ENCODE measurements at places on chromosomes 1 and 21.

- DNase-seq, result no peak
Observed at GRCh38 chr1:163820766-163821165, 499.0 kb downstream of the NUF2 start.

GRCh38 chr21:46100426-46100825, 2.5 kb downstream of the COL6A2 start:
- DNase-seq, result no peak

DNA sequence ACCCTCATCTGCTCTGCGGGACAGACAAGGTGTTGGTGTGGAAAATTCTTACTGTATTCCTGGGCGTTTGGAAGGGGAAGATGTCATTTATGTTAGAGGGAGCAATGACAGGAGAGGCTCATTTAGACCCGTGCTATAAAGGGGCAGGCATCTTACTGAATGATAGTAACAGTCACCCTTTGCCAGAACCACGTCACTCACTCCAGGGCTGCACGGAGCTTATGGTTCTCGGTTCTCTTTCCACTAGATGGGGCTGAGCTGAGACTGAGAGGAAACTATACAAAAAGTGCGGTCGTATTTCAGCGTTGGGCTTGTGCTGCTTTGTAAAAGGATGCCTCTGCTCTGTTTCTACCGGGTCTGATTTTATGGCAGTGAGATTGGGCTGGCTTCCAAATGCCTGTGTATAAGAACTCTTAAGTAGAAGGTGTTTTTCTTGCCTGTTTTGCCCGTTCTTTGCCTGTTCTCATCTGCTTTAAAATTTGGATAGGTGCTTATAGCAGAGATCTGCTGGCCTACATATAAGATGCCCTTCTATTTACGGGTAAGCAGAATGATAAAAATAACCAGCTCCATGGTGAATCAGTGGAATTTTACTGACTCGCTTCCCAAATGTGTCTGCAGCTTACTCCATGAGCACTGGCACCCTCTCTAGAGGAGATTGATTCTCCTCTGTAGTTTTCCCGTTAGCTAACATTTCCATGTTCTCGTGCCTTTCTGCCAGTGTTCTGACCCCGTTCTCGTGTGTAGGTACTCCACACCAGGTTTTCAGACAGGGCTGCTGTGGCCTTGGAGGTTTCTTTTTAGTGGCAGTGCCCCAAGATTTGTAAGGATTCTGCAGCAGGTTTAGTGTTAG, 55.9 kb downstream of the MRPS6 start:
- DNase-seq, result peak; percentile 62

DNA sequence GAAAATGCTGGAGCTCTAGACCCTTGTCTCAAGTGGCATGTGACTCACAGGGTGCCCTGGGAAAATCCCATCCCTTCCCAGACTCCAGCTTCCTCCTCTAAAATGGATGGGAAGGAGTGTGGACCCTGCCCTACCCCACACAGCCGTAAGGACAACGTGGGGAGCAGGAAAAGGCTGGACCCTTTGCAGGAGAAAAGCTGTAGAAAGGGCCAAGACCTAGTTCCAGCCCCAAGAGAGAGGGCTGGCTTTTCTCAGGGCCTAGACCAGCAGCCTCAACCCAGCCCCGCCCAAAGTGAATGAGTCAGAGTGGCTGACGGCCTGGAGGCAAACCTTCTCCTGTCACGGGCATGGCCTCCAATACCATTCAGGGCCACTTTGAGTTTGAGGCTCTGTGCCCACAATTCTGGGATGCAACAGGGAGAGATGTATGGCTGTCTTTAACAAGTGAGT, 1.1 kb downstream of the LAMB3 start:
- peak; percentile 71 for DNase-seq

DNA sequence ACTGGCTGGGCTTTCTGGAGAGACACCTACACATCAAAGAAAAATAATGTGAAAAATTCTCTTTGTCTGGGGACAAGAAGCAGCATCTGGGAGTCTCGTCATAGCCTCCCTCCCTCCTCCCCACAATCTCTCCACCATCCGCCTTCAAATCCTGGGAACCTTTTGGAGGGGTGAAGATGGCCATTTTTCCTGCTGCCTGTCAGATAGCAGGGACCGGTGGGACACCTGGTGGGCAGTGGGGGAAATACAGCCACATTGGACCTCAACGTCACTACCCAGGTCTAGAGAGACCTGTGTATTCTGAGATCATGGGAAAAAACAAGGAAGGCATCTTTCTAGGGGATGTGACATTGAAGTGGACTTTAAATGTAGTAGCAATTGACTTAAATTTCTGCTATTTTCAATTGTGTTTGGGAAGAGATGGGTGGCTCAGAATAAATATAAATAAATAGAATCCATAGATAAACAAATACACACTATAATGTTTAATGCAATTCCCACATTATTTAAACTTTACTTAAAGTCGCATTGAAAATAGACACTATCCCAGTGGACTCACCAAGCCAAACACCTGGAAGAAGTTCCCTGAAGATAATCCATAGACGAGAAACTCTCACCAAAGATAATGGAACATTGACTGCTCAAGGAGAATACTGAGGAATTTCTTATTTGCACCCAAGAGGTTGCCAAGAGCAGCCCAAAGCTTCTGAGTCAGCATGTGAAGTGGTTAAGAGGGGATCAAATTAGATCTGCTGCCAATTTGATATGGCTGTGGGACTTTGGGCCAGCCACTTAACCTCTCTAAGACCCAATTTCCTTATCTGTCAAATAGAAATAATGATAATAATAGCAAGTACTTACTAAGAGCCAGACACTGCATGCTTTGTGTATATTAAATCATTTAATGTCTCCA, 147.6 kb upstream of the CAMK1G start:
- DNase-seq, result peak; percentile 40

DNA sequence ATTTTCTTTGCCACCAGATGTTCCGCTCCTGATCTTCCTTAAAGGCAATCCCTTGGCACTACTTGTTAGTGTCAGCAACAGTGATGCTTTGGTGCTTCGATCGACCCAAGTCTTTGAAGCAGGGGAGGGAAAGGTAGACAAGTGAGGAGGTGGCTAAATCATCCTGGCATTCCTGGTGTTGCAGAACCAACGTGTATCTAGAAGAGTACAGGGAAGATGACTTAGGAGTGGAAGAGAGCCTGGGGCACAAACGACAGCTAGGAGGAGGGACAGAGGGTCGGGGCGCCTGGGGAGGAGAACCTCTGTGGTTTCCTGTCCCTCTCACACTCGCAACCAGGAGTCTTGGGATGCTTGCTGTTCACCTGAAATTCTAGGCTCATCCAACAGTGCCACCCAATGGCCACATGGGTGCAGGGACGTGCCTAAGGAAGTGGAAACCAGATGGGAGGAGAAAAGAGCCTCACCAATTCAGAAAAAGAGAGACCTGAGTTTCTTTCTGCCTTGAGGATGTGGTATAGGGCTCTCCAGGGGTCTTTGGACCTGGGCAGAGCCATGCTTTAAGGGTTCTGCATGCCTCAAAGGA, 9.5 kb upstream of the KCNA2 start:
- peak; percentile 60 for DNase-seq

DNA sequence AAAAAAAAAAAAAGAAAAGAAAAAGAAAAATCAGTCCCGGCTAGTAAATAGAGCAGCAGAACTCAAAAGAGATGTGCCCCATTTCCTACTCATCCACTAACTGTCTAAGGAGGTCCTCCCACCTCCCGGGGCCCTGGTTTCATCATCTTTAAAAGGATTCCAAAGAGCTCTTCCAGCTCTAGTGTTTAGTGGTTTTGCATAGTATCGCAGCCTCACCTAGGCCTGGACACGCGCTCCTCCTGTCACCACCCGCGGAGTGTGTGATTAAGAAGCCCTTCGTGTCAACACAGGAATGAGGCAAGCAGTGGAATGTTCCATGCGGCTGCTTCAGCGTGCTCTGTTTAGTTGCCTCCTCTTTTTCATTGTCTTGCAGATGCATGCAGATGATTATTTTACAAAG, 49.0 kb downstream of the LBR start:
- DNase-seq, result no peak

- DNase-seq, result no peak
Observed at GRCh38 chr1:12810691-12811408, 19.7 kb downstream of the PRAMEF1 start.

GRCh38 chr1:196205882-196206281, 402.4 kb downstream of the KCNT2 start:
- DNase-seq, result no peak

- peak; percentile 4 for DNase-seq
Observed at GRCh38 chr1:37255136-37255795, 219.1 kb upstream of the ZC3H12A start.

GRCh38 chr1:33849211-33849610, 14.7 kb upstream of the HMGB4 start:
- DNase-seq, result no peak

DNA sequence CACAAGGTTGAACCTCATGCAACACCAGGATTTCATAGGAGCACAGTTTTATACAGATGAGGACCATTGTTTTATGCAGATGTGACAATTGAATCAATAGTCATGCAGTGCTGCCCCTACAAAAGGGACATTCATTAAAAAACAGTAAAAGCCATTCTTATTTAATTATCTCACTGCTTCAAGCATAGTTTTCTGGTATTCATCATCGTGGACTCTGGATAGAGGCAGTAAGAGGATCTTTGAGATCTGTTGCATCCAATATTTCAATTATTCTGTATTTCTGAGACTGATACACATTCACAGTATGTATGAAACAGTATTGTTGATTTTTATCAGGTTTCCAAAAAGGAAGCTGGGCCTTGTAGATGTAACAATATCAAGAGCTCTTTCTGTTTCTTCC, 237.6 kb downstream of the RYR2 start:
- DNase-seq, result no peak

- no peak for DNase-seq
Observed at GRCh38 chr1:239723776-239724367, 337.5 kb downstream of the CHRM3 start.

- no peak for DNase-seq
Observed at GRCh38 chr1:17630986-17631385, 91.5 kb downstream of the ARHGEF10L start.

DNA sequence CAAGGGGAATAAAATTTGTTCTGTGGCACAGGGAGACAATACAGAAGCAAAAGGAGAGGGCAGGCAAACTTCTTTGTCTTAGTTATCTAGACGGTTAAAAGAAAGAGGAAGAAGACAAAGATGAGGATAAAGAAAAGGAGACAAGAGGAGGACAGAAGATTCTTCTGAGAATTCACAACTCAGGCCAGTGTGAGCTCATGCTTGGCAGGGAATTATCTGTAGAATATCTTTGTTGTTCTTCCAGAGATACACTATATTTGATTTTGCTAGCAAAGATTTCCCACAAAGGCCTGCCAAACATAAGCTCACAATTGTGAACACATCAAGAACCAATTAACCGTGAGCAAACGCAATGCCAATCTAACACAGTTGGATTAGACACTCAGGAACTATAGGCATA, 21.4 kb downstream of the SLC16A1 start:
- no peak for DNase-seq

- no peak for DNase-seq
Observed at GRCh38 chr1:29901624-29902325, 665.5 kb downstream of the PTPRU start.

DNA sequence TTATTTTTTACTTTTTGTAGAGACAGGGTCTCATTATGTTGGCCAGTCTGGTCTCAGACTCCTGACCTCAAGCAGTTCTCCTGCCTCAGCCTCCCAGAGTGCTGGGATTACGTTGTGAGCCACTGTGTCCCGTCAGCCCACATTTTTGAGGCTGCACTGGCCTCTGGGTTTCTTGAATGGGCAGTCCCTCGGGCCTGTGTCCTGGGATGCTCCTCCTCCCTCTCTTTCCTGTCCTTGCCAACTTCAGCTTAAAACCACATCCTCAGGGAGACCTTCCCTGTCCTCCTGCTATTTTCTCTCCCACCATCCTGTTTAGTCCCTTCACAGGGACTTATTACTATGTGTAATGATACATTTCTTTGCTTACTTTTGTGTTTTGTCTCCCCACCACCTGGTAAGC, 31.4 kb upstream of the LYST start:
- DNase-seq, result no peak

DNA sequence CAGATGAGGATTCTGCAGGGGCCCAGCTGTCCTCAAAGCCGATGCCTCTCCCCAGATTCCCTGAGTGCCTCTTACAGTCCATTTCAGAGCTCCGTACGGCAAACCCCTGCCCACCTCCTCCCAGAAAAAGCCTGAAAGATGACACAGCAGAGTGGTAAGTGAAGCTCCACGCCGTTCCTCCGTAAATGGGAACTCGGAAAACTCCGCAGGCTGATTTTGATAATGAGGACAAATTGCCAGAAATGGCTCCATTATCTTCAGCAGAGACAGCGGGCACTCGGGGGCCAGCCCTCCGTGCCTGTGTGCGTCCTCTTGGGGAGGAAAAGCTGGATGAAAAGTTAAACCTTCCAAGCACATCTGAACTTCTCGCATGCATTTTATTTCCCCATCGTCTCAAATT, 81.1 kb downstream of the NPHP4 start:
- no peak for DNase-seq

GRCh38 chr1:50129201-50129600, 20.5 kb downstream of the ELAVL4 start:
- no peak for DNase-seq

- DNase-seq, result no peak
Observed at GRCh38 chr21:32597205-32597604, 11.9 kb upstream of the TCP10L start.

- DNase-seq, result no peak
Observed at GRCh38 chr1:244280201-244280600, 171.5 kb downstream of the ADSS2 start.

DNA sequence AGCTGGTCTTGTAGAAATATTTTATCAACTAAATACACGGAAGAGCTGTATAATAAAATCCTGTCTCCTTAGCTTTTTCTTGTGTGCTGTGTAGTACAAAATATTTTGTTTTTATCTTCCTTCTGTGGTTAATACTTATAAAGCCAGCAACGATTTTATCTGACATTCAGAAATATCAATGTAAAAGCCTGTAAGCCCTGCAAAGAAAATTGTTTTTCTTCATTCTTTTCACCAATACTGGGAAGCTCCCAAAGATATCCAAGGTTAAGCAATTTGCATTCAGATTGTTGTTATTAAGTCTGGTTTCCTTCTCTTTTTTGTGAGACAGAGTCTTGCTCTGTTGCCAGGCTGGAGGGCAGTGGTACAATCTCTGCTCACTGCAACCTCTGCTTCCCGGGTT, 38.0 kb upstream of the KIF26B start:
- no peak for DNase-seq

Data from stimulated activated CD4-positive, alpha-beta T cell treated with anti-CD3 and anti-CD28 coated beads, Interleukin-12 subunit alpha, Interleukin-12 subunit beta, amount 100 ng/mL, for 48 hours (primary cell).